ENCODE measurements at places on chromosomes 6 and 20.
A peak's percentile ranks its signal among the peaks of the same experiment; 100 is the strongest.

- no peak for DNase-seq
These were observed 29.5 kb upstream of the ZNF217 start for GRCh38 chr20:53623134-53623453.

DNA sequence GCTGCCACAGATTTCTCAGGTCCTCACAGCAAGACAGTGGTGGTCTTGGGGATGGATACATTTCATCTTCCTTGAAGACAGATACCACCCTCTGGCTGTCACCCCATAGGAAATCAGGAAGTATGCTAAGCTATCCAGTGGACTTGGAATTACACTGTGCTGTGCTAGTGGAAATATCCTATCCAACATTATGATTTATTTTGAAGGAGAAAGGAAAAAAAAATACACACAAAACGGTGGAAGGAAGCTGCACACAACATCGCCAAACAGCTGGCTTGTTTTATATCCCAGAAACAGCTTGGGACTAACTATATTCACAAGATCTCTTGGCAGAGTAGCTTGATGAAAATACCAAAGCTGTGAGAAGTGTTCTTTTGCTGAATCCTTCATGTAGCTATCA, 257.6 kb downstream of the LAMA2 start:
- DNase-seq = no peak

DNA sequence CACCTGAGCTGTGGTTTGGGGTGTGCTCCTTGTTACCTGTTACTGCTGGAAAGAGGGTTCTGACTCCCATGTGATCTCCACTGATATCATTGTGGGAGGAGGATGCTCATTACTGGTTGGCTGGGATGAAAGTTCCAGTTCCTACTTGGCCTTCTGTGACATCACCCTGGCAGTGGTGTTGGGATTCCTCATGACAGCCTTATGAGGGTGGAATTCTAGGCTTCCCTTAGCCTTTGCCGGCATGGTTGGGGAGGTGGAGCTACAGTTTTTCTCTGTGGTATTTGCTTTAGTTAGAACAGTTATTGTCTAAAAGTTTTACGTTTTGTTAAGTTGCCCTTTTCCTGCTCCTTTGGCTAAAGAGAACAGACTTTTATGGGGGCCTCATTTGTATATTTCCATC, 112.1 kb downstream of the AFG1L start:
- no peak for DNase-seq

DNA sequence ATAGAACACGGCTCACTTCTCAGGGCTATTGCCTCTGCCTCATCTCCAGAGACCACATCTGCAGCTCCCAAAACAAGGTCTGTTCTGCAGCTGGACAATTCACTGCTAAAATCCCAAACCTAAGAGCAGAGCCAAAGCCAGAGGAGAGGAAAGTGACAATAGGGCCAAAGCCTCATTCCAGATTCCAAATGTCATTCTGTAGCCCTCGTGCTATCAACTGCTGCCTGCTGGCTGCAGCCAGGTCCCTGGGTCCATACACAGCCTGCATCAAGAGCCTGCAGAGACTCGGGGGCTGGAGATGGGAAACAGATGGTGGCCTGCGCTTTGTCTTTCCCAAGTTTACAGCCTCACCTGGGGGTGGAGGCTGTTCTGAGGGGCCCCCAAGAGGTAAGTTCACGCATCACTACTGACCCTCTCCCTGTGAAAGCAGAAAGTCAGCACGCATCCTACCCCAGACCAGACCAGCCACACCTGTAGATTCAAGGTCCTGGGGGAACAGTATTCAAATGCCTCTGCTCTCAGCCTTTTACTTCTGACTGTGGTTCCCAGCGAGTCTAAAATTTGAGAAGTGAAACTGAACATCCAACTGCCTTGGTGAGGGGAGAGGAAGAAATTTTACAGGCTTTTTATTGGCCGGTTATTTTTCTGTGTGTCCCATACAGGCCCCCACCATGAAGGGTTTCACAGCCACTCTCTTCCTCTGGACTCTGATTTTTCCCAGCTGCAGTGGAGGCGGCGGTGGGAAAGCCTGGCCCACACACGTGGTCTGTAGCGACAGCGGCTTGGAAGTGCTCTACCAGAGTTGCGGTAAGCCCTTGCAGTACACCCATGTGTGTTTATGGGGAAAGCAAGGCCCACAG, at the start of gene LY86:
Gene LY86 (plus strand): TSS at position 657 of the 860 bp plus-strand sequence. CDS start 15 bp downstream, at position 672.
- DNase-seq = no peak

DNA sequence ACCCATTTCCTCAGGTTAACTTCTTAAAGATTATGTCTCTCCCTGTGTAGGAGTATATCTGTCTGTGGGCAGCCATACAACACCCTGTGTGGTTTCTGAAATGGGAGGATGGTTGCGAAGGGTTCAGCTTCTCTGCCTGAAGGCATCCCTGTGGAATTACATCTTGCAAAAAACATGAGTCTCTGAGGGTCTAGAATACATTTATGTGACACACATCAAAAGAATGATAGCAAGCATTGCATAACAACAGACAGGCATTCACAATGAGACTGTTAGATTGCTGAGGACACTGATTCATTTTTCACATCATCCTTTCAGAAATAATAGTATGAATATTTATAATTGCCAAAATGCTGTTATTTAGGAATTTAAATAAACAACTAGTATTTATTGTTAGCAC, 670.9 kb downstream of the HTR1B start:
- DNase-seq = peak; percentile 86

DNA sequence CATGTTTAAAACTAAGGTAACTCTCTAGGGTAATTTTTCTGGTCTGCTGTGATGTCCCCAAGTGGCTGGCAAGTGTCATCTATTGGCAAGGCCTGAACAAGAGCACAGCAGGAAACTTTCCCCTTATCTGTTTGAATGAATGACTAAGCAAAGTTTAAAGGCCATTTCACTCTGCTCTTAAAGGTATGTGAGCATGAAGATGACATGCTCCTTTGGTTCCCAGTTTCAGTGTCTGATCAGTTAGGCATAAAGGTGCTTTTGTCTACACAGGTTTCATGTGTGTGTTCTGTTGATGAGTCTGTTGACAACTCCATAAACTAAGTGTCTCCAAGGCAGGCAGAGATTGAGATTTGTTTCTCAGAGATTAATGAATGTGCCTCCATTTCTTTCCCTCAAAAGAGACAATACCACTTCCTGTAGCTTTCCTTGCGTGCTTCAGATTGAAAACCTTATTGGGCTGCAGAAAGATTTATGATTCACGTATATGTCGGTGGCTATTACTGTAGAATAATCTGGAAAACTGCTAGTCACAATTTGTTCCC, 83.9 kb downstream of the MAP3K7 start:
- peak; percentile 25 for DNase-seq

DNA sequence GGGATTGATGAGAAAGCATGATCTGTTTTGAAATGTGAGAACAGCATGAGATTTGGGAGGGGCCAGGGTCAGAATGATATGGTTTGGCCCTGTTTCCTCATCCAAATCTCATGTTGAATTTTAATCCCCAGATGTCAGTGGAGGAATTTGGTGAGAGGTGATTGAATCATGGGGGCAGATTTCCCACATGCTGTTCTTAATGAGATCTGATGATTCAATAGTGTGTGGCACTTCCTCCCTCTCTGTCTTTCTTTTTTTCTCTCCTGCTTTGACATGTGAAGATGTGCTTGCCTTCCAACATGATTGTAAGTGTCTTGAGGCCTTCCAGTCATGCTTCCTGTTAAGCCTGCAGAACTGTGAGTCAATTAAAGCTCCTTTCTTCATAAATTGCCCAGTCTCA, 1060.3 kb upstream of the CITED2 start:
- DNase-seq = peak; percentile 66

- no peak for DNase-seq
These were observed 1358.5 kb upstream of the CITED2 start for GRCh38 chr6:140732991-140733390.

DNA sequence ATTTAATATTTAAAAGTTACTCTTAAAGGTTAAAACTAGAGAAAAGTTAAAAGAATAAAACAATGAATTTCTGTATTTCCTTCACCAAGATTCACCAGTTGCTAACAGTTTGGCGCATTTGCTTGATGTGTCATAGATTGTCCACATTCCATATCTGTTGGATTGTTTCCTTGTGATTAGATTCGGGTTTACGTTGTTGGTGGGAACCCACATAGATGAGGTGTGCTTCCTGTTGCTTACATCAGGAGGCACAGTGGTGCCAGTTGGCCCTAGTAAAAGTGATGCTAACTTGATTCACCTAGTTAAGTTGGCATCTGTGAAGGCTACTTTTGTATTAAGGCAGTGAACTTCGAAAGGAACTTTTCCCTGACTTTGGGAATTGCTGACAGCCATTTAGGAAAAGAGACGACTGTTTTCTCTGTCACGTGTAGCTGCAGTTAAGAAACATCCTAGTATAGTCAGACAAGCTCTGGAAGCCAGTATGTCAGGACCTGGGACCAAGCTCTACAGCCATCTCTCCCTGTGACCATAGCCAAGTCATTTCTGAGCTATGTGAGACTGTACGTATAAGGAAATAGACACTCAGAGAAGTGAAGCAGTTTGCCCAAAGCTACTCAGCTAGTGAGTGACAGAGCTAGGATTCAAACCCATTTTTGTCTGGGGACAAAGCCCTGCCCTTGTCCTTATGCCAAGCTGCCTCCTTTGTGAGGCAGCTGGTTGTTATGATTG, 49.0 kb downstream of the PPARD start:
- DNase-seq = peak; percentile 99

DNA sequence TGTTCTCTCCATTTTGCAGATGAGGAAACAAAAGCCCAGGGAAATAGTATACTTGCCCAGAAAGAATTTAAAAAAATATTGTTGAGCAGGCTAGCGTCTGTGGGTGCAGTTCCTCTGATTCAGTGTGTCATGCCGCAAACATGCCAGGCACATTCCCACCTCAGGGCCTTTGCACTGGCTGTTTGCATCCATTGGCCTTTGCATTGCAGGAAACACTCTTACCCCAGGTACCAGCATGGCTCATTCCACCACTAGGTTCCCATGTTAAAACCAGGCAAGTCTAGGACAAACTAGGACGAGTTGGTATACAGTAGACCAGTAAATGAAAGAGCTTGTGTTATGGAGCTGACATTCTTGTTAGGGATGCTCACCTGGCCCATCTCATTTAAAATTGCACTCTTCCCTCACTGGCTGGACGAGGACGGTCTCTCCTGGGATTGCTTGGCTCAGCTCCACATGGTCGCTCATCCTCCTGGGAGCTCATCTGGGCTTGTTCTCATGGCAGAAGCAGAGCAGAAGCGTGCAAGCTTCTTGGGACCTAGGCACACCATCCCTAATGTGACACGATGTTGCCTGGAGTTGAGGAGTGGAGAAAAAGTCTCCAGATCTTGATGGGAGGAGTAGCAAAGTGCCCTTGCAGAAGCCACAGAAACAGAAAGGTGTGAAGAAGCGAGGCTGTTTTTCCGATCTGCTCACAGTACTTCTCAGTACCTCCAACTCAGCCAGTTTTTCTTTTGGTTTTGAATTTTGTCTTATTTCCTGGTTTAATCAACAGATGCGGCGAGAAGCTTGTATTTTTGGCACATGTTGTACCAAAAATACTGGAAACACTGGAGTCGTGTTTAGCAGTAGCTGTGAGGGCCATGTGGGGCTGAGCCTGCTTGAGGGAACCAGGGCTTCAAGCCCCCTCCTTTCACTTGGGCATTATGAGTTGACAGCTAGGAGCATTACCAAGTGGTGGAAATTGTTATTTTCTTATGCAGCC, 13.9 kb downstream of the ZNF831 start:
- DNase-seq = no peak

- peak; percentile 74 for DNase-seq
These were observed 1.4 kb upstream of the MUC21 start for GRCh38 chr6:30981942-30982772.

DNA sequence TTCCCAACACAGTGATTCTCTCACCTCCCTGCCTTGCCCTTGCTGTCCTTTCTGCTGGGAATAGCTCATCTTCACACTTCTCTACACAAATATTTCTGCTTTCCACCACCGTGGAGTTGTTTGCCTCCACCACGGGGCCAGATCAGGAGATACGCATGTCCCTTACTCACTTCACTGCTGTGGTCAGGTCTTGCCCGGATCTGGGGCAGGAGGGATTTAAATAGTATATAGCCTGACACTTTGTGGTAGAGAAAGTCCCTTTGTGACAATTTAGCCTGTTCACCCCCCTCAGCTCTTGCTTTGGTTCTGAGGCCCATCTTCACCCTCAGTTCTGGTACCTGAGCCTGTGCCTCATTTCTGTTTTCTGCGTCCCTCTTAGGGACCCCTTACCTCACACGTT, 92.6 kb upstream of the PREP start:
- no peak for DNase-seq

GRCh38 chr20:13220904-13221297, at the start of gene ISM1:
TSS of gene ISM1 (plus strand) at chr20:13221274. CDS start at chr20:13221777, 503 bp downstream.
- no peak for DNase-seq

DNA sequence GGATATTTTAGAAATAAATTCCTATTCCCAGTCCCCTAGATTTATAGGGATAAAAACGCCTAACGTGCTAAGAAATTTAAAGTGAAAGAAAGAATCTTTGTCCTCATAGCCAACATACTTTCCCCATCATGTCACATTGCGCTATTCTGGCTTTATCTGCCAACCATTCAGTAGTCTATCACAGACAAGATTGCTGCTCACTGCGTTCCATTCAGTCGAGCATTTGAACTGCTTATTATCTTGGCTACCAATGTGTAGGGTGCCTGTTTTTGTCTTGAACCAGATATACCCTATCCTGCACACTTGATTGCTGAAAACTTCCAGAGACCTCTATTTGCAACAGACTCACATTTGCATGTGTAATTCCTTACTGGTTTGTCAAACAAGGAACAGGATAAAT, 751.5 kb downstream of the EPHA7 start:
- DNase-seq = no peak

GRCh38 chr20:3712279-3712873, at the start of gene SIGLEC1:
TSS of gene SIGLEC1 (minus strand) at chr20:3712600. CDS start at chr20:3707128, 5,472 bp downstream.
- DNase-seq = no peak

GRCh38 chr6:21836277-21836676, 242.7 kb downstream of the SOX4 start:
- DNase-seq = no peak

GRCh38 chr6:144346719-144347447, 61.7 kb downstream of the UTRN start:
- peak; percentile 75 for DNase-seq

- DNase-seq = peak; percentile 58
These were observed 7.1 kb downstream of the MOCS1 start for GRCh38 chr6:39927159-39927558.

GRCh38 chr6:13526727-13527670, 39.6 kb upstream of the GFOD1 start:
- DNase-seq = peak; percentile 78

DNA sequence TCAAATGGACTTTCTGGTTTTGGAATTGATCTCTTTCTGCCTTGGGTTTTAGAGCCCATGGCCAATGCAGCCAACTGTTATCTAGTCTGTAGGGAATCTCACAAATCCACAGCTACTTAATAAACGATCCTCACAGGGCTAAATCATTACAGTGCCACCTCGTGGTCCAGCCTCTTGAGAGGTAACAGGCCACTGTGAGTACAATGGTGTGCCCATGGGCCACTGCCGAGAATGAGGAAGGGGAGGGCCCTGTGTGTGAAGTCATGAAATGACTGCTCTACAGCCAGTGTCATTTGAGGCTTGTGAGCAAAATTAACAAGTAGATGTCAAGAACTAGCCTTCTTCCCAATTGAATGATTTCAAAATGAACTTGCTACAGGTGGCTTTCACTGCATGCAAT, 54.3 kb upstream of the GMPR start:
- DNase-seq = peak; percentile 32

- peak; percentile 75 for DNase-seq
These were observed 67.7 kb upstream of the ZNFX1 start for GRCh38 chr20:49345524-49345923.
